ENCODE measurements at places on chromosomes 11 and 22.

GRCh38 chr11:6646918-6647679, 8.5 kb downstream of the DCHS1 start:
- peak; percentile 84 for DNase-seq

GRCh38 chr11:63845303-63845702, 6.4 kb downstream of the MARK2 start:
- DNase-seq = peak; percentile 78

DNA sequence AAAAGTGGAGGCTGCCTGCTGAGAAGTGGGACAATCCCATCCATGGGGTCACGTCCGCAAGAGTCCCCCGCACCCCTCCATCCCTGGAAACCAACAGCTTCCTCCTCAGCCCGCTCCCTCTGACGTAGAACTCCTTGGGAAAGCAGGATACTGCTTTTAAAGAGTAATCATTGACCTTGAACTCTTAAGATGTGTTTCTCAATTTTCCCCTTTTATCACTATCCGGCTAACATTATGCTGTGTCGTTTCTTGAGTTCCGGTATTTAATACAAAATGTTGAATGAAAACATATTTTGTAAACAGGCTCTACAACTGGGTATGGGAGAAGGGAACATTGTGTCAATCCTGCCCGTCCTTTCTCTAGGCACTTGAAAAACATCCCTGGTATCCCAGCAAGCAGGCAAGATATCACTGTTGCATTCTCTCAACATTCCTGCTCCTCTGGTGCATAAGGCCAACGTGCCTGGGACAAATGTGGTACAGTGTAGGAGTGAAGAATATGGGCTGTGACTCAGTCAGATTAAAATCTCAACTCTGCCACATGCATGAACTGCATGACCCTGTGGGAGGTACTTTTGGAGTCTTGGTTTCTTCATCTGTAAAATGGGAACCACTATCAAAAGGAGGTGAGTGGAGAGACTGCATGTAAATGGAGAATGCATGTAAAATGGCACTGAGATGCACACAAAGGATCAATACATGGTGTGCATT, 52.8 kb downstream of the WT1 start:
- peak; percentile 10 for DNase-seq

GRCh38 chr11:8049084-8049483, 31.9 kb upstream of the TUB start:
- no peak for DNase-seq

DNA sequence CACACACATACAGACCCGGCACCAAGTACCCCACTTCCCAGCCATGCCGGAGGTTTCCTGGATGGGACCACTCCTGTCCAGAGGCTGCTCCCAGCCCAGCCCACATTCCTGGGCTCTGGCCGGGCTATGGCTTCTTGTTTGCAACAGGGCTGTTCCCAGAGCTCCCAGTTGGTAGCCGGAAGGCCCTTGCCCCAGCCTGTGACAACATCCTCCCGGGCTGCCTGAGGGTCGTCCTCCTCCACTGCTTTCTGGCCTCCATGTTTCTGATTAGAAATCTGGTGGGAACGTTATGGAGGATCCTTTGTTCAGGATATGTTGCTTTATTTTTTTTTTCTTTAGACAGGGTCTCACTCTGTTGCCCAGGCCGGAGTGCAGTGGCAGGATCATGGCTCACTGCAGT, 952 bp upstream of the CYP2D6 start:
- no peak for DNase-seq

- no peak for DNase-seq
These were observed 44.1 kb upstream of the RFPL3 start for GRCh38 chr22:32313532-32313931.

GRCh38 chr22:49900441-49901230, 17.6 kb downstream of the ALG12 start:
- no peak for DNase-seq

- DNase-seq = no peak
These were observed 49.1 kb downstream of the PISD start for GRCh38 chr22:31612891-31613285.

DNA sequence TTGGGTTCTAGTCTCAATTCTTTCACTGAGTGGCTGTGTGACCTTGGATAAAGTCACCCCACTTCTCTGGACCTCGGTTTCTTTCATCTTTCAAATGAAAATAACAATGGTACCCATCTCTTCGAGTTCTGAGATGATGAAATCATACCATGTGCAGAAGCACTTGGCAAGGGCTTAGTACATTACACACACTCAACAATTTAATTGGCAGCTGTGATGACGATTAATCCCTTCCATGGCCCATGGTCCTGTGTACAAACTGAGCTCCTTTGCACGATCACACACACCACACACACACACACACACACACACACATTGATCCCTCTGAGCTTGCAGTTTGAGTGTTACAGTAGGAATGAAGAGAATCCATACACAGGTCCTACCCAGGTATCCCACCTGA, 103.4 kb upstream of the ASPHD2 start:
- DNase-seq = peak; percentile 41

DNA sequence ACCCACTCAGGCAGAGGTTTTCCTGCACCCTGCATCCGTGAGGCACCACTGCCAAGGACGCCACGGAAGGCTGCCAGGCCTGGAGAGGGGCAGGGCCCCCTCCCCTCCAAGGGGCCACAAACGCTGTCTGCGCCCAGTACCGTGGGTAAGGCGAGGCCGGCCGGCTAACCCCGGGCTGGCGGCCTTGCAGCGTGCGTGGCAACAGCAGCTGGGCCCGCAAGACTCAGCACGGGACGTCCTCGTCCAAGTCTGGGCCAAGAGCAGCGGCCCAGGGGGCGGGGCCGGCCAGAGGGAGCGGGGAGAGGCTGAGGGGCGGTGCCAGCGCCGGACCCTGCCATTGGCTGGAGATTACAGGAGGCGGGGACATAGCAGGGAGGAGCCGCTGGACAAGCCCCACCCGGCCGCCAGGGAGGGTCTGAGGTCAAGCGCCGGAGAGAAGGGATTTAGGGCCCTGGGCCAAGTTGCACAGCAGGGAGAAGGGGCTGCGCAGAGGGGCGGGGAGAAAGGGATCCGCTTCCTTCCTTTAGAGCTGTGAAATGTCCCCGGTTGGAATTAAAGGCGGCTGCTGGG, 16.0 kb downstream of the SLC43A1 start:
- DNase-seq = peak; percentile 92

DNA sequence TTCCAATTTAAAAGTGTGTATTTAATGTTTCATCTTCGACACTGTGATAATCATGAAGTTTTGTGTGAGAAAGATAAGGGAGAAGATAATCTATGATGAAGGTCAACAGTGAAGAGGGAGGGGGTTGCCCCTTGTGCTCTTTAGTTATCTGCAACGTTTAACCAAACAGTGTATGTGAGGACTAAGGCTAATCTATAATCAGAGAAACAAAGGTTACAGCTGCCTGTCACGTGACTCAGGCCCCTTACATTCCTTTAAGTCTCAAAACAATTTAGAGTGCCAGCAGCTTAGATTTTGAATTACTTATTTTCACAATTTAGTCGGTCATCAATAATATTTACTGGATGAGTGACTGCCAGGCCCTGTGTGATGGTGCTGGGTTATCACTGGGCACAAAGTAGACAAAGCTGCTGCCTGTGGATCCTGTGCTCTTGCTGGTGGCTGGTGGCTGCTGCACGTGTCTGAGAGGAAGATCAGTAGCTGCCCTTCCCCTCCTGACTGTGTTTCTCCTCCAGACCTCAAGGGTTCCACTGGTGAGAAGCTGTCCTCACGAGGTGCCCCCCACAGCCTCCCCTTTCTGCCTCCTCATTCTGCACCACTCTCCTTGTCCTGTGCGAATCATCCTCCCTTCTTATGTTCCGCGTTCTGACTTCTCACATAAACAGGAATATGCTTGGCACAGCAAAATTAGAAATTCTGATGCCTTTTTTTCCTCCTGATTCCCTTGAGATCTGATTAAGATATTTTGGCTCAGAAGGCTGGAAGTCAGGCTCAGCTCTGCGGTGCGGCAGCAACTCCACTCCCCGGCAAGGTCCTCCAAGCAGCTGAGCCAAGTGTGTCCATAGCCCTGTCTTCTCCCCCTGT, 331.1 kb upstream of the B3GAT1 start:
- DNase-seq = no peak

DNA sequence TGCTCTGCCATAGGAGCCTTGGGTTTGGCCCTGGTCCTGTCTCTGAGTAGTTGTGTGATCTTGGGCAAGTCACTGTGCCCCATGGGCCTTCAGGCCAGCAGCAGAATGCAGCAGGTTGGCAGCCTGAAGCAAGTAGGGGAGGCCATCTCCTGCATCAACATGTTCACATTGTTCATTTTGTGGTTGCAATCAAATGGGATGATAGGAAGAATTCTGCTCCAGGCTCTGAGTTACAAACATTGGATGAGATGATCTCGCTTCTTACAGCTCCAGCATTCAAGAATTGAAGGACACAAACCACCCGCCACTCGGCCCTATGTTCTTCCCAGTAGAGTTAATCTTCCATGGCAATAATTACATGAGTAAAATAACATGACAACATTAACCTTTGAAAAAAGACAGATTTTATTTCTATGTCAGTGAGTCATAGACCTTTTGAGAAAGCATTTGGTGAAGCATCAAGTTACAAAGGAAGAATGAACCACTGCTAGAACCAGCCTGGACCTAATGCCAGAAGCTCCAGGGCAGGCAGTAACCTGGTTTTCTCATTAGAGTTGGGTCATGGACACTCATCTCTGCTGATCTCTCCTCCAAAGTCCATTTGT, 308.3 kb upstream of the NCAM1 start:
- DNase-seq = peak; percentile 57

GRCh38 chr11:68889948-68890446, 13.6 kb downstream of the MRPL21 start:
- DNase-seq = peak; percentile 98

DNA sequence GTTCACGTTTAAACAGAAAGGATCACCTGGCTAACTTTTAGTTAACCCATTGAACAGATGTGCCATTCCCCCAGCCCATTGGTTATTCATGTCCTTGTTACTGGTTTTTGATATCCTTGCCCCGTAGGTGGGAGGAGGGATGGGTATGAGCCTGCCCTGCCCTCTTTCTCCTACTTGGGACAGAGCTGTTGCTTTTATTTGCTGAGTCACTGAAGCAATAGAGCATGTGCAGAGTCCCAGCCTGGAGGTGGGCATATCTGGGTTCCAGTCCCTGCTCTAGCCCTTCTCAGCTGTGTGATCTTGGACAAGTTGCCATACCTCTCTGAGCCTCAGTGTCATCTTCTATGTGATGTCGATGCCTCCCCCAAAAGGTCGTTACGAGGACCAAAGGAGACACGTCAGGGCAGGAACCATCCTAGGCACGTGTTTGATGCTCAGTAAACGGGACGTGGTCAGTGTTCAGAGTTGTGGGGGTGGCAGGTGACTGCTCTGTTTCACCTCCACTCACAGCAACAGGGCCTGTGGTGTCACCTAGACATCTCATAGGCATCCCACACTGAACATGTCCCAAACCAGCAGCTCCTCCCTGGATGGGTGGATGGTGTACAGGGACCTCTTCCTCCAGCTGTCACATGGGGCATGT, 61.0 kb downstream of the BMAL1 start:
- peak; percentile 77 for DNase-seq

Measured in EH (cell line).